ENCODE measurements at places on chromosomes 5 and 9.
A peak's percentile ranks its signal among the peaks of the same experiment; 100 is the strongest.

DNA sequence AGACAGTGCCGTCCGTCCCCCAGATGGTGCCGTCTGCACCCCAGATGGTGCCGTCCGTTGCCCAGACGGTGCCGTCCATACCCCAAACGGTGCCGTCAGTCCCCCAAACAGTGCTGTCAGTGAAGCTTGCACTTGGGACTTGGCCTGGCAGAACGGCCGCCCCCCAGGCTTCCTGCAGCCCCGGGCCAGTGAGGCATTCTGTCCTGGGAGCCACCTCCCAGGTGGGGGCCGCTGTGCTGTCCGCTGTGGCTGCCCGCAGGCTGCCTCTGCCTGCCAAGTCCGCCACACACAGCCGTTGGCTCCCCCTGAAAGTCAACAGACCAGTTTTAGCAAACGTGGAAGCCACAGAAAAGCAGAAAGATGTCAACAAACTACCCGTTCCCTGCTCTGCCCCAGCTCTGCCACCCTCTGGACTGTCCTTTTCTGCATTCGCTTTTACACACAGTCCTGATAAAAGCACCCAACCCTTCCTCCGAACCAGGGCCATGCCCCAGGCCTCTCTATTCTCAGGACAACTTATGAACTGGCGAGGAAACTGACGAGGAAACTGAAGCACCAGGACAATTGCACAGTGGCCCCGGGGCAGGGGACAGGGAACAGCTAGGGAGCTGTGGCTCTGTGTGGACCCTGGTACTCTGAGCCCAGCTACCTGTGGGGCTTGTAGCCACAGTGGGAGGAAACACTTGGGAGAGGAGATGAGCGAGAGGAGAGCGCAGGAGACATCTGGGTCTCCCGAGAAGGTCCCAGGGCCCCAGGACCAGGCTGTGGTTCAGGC is 39.6 kb upstream of the RXRA start:
- no peak for DNase-seq

- DNase-seq, result no peak
Observed at GRCh38 chr5:78116167-78116566, 178.3 kb downstream of the AP3B1 start.

GRCh38 chr5:133256276-133256675 is 204.5 kb downstream of the HSPA4 start:
- no peak for DNase-seq

- DNase-seq, result peak; percentile 49
Observed at GRCh38 chr5:154829589-154830218, 20.7 kb downstream of the FAXDC2 start.

DNA sequence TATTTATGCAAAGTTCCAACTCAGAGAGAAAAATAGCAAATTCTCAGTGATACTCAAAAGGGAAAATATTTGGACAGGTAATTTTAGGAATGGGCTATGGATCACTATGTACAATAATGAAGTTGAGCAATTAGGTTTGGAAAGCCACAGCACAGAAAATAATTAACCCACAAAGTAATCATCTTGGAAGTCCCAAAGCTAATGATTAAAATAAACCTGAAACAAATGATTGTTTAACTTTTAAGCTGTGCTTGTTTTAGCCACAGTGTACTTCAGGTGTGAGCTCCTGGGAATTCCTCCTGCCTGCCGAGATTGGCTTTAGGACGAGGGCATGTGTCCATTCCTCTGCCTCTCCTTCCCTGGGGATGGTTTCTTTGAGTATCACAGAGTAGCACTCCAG is 403.9 kb downstream of the ZSWIM6 start:
- DNase-seq, result no peak

DNA sequence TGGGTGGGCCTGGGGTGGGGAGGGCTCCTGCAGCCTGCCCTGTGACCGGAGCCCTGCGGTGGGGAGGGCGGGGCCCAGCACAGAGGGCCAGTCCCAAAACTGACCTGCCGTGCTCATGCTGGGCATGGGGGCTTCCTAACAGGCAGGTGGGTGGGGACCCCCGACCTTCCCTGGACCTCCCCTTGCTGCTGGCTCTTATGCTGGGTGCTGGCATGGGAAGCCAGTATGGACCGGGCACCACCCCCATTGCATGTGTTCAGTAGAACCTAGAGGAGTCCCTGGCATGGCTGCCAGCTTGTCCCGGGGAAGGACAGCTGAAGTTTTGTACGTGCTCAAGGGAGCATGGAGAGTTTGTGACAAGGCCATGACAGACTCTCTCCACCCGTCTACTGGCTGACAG is 37.1 kb downstream of the WNK2 start:
- DNase-seq, result no peak

DNA sequence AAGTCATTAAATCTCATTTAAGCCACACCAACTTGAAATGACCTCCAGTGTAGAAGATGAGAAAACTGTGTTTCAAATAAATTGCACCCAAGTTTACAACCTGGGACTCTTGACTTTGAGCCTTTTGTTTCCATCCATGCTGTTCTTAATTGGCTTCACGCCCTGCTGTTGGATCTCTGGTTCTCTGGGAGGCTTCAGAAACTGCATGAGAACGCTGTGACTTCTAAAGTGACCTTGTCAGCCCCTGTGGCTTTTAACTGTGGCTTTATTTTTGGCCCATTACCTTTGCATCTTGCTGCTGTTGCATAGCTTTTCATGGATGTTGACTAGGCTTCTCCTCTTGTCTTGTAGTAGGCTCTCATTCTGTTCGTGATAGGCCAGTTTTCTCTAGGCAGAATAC is 29.3 kb downstream of the TNFAIP8 start:
- DNase-seq, result no peak

GRCh38 chr5:57529864-57530263 is 47.3 kb upstream of the ACTBL2 start:
- DNase-seq, result no peak

DNA sequence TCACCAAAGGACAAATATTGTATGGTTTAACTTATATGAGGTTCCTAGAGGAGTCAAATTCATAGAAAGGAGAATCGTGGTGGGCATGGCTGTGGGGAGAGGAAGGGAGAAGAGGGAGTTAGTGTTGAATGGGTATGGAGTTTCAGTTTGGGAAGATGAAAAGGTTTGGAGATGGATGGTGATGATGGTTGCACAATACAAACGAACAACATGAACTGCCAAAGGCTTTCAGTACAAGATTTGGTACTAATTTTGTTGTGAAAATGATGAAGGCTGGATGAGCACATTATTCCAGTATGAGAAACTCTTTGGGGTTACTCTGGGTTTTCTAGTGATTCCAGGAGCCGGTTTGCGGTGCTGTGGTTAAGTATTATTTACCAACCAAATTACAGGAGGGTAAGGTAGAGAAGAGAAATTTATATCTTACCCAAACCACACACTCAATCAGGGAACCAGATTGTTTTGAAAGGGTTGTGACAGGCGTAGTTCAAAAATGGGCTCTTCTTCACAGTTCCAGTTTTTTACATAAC is 112.0 kb upstream of the TBC1D2 start:
- DNase-seq, result peak; percentile 36

DNA sequence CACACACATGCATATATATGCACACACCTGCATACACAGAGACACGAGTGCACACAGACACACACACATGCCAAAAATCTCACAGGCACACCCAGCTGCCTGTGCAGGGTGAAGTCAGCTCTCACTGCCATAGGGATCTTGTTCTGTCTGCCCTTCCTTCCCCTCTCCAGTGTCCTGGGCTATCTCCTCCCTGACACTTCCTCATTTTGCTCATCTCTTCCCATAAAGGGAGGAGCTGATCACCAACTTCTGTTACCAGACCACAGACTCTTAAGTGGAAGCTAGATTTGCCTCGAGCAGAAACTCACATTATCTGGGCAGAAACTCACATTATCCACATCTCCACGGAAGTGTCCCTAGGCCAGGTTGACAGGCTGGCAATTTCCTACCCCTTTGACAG is 28.7 kb downstream of the LCP2 start:
- no peak for DNase-seq

DNA sequence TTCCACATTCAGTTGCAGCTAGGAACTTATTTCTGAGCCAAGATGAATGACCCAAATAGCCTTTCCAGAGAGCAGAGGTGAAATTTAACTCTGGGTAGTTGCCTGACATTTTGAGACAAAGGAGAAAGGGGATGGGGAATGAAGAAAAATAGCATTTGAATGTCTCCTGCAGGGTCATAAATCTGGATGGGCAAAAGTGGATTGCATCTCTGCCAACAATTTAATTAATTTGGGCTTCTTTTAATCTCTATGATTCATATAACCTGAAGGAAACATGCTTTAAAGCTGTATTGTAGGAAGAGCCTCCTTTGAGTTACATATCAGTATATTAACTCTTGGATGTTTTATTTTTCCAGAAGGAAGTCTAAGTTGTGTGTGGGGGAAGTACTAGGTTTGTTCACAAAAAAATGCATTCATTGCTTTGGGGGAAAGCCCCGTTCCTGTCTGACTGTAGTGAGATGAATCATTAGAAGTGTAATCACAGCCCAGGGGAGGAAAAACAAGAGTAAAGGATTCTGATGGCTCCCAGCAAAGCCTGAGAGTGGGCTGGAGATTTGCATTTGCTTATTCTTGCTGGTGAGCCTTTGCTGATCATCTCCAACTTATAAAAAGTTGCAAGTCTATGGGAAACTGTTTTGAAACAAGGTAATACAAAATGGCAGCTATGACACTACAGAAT is 133.0 kb upstream of the IQGAP2 start:
- no peak for DNase-seq

DNA sequence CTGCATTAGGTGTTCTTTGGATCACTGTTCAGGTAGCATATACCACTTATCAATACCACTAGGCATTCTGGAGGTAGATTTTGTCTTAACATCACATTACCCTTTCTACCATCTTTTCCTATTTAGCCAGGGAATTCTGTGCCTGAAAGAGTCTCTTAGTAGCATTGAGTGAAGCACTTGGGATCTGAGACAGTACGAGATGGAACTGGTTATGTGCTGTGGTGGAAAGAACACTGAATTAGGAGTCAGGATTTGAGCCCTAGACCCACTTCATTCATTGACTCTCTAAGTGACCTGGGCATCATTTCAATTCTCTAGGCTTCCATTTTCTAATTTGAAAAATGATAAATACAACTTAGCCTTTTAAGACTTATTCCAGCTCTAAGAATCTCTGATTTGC is 291.1 kb downstream of the DMAC1 start:
- DNase-seq, result no peak

DNA sequence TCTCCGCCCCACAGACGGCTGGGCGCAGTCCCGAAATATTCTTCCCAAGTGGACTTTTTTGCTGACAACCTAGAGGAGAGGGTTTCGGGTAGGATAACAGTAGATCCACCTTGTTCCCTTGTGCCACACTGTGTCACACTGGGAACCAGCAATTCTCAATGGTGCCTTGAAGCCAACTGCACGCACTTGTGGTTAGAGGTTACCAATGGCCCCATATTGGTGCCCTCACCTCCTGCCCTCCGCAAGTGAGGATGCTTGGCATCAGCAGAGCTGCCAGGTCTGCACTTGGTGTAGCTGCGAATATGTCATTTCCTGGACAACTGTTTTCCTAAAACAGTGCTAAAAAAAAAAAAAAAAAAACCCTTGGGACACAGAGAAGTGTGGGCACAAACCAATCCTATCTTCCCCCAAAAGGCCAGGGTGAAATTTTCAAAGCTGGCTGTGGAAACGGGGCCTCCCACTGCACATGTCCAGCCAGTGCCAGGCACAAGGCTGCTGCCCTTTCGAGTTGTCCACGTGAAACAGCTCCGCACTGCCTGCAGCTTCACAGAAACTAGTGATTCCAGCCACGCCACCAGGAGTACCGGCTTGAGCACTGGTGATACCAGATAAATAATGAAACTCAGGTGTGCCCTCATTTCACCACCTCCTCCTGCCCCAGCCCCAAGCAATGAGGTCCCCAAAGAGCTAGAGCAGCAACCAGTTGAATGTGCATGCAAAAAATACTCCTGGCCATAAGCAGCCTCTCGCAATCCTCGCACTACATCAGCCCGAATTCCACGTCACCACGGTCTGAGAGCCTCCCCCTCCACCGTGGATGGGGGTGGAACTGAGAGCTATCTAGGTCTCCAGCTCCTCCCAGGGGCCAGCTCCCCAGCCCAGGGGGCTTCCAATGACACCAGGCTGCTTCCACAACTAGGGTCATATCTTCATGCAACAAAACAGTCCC is 51.2 kb downstream of the USP20 start:
- peak; percentile 17 for DNase-seq

GRCh38 chr9:24090566-24090965 is 264.5 kb upstream of the ELAVL2 start:
- no peak for DNase-seq

DNA sequence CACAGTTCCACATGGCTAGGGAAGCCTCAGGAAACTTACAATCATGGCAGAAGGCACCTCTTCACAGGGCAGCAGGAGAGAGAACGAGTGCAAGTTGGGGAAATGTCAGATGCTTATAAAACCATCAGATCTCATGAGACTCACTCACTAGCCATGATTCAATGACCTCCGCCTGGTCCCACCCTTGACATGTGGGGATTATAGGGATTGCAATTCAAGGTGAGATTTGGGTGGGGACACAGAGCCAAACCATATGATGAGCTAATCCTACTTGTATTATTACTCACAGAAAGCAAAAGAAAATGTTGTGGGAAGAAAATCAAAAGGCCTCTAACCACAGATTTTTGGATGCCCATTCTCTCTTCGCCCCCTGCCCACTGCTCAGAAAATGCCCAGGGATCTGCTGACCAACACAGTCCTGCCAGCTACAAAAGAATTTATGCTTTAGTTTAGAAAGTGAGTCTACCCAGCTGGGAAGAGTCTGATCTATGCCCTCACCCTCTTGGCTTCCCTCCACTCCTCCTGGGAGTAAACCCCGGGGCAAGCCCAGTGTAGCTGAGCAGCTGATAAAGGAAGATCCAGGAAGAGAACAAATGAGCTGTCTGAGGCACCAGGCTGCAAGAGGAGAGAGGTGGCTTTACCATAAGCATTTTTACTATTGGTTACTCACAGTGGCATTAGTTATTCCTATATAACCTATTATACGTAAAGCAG is 53.1 kb downstream of the RNF130 start:
- DNase-seq, result no peak

DNA sequence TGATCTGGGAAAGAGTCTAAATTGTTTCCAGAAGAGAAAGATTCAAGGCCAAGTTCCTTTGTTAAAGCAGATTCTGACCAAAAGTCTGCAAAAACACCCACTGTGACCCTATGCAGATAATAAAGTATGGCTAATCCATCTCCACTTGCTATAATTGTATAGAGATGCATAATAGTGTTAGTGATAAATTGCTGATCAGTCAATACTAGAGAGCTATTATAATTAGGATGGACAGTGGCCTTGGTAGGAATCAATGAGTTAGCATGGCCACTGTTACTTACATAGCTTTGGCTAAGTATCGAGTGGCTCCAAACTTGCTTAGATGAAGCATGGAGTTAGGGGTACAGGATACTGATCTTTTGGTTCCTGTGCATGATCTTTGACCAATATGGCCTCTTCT is 683.4 kb upstream of the MEF2C start:
- no peak for DNase-seq

DNA sequence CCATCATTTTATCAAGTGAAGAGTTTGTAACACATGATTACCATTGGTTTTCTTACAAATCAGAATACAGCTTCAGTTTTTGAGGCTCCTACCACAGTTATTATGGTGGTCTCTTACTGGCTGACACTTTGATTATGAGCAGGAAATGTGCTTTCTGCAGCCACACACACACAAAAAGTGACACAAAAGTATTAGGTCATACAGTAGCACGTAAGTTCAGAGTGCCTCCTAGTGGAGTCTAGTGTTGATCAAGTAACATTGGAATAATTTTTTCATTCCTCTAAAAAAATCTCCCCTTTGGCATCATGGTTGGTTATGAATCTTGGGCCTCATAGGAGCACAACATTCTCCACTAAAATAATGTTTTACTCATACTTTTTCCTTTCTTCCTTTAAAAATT is 37.6 kb downstream of the PAM start:
- DNase-seq, result peak; percentile 19

GRCh38 chr9:98193336-98193944 is 1.0 kb upstream of the CORO2A start:
- DNase-seq, result no peak

Measured in cardiac fibroblast (primary cell).